HCEC 1CT (cell line): ENCODE measurements at places on chromosomes 6 and 20.

- no peak for DNase-seq
Measured at GRCh38 chr6:13513626-13514502, 26.5 kb upstream of the GFOD1 start.

DNA sequence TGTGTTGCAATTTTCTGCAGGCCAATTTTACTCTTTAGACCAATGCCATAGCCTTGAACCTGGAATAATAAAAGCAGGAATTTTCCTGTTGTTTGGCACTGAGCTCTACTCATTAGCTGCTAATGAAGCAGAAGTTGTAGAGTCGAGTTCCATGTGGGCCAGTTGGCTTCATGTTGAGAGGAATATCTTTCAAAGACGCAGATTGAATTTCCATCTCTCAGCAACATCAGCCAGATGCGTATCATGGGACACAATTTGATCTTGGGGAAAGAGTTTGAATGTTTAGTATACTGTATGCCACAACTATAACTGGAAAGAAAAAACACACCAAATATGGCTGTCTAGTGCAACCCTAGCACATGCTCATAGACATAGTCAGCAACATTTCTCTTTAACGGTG is 259.6 kb downstream of the BCKDHB start:
- DNase-seq, result no peak

DNA sequence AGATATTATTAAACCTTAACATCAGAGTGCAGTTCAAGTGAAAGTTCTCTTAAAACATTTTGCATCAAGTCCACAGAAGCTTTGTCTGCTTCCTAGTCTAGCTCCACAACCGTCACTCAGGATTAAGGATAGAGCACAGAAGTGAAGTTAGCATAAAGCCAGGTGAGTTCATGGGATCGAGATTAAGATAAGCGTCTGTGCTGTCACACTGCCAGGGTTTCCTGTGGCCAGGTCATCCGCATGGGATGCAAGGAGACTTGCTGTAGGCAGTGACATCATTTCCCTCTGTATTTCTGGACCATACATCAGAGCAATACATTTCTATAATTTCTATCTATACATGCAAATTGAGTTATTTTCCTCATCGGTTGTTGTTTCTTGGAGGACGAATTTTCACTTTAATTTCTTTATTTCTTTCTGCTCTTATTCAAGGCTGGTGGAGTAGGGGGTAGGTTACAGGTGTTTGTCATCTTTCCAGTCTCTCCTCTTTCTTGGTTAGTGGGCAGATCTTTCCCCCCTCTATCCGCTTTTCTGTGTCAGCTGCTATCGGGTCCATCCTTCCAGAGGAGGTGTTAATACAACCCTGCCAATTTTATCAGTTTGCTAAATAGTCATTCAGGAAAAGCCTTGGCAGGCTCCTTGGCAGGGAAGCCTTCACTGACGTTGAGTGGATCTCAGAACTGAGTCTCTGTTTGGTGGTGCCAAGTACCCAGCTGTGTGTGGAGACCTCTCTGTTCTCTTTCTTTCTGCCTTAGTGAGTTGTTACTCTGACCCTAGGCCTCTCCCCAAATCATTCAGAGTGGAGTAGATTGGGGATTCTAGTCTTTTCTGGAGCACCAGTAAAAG is 307.6 kb upstream of the MAP3K7 start:
- DNase-seq, result no peak

GRCh38 chr6:35601331-35602132 is 87.2 kb downstream of the FKBP5 start:
- peak; percentile 93 for DNase-seq

DNA sequence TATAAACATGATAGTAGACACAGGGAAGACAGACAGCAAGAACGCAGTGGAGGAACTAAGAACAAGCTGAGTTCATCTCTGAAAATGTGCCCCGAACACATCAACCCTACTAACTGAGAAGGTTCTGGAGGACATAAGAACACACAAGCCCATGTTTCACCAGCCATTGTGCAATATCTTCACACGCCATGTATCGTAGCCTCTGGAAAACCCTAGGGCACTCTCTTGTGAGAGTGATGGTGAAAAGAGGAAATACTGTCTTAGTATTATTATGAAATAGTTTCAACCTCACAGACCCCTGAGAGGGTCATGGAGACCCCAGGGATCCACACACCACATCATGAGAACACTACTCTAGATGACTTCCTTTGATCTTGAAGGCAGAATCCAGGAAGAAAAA is 26.1 kb upstream of the FOXF2 start:
- DNase-seq, result no peak

GRCh38 chr6:153832543-153832942 is 206.5 kb upstream of the OPRM1 start:
- DNase-seq, result no peak

- no peak for DNase-seq
Measured at GRCh38 chr6:134474955-134475354, 157.0 kb upstream of the SGK1 start.

DNA sequence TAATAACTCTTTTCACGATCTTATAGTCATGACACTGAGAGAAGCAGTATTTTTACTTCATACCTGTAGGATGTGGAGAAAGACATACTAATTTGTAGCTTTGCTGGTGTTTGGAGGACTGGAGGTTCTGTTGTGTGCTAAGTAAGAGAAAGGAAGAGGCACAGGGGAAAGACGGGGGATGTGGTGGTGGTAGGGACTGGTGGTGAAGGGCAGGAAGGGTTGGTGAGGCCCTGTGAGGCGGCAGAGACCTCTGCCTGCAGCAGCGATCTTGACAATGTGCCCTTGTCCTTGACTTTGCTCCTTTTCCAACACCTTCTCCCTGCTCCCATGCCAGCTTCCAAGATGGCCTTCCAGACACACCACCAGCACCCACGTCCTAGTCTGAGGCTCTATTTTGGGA is 32.6 kb upstream of the MPC1 start:
- no peak for DNase-seq

GRCh38 chr6:167706313-167707109 is 120.2 kb upstream of the AFDN start:
- DNase-seq, result no peak

DNA sequence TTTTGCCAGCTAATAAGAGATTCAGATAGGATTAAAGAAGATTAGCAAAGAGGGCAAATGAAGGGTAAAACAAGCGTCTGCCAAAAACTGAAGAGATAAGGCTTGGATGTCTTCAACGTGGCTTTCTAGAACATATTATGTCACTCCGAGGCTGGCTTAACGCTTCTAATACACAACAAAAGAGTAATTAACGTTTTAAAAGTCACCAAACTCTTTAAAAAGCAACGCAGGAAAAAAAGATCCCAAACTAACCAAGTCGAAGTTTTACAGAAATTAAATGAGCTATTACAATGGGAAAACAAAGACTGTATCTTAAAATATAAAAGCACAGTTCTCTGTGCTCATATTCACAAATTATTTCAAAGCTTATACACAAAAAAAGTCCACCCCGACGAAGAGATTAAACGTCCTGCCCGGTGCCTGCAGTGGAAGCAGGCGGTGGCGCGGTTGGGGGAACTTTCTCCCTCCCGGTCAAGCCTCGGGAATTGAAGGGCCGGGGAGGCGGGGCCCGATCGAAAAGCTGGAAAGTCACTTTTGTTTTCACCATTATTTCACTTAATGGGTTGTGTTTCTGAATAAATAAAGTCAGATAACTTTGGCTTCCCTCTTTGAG is 1.2 kb downstream of the MAK start:
- peak; percentile 13 for DNase-seq

GRCh38 chr6:112007805-112008204 is 46.1 kb upstream of the CCN6 start:
- DNase-seq, result peak; percentile 39

DNA sequence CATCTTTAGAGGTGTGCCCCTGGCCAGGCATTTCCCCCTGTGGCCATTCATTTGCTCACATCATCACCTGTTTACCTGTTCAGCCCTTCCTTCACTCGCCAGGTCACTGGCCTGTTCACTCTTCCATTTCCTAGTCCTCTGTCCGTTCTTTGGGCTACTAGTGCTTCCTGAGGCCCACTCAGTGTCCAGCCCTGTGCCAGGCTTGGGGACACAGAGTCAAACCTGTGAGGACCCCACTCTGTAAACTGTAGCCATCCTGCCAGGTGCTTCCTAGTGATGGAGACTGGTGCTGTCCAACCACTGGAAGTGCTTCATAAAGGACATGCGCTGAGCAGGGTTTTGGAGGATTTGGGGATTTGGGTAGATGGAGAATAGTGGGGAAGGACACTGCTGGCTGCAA is 3.5 kb downstream of the DLGAP4 start:
- DNase-seq, result no peak

DNA sequence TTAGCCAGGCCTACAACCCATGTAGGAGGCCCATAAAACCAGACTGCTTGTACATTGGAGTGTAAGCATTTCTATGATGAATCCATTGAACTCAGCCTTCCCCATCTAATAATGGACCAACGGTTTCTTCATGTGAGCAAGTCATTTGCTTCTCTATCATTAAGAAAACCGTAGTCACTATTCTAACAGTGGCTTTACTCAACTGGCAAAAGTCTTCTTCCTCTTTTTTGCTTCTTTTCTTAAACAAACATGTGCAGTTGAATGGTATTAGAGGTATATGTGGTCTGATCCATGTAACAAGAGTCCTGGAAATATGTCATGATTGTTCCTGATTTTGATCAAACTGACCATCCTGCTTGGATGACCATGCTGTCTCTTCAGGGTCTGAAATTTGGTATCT is 132.4 kb upstream of the STXBP5 start:
- DNase-seq, result no peak

DNA sequence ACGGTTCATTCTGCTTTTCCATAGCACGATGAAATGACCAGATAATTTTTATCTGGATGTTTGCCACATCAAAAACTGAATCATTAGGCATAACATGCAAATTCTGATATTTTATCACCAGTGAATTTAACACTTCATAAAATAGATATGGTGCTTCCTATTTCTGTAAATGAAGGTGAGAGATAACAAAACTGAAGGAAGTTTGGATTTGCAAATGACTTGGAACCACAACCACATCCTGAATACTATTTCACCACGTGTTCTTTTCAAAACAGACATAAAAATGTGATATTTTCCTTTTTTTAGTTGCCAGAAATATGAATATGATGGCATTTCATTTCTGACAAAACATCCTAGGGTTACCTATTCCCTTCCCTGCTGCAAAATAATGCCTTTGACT is 146.1 kb downstream of the EDN1 start:
- no peak for DNase-seq

GRCh38 chr6:19723545-19723944 is 113.6 kb upstream of the ID4 start:
- peak; percentile 90 for DNase-seq

GRCh38 chr20:38700141-38700540 is 24.1 kb upstream of the SLC32A1 start:
- no peak for DNase-seq

DNA sequence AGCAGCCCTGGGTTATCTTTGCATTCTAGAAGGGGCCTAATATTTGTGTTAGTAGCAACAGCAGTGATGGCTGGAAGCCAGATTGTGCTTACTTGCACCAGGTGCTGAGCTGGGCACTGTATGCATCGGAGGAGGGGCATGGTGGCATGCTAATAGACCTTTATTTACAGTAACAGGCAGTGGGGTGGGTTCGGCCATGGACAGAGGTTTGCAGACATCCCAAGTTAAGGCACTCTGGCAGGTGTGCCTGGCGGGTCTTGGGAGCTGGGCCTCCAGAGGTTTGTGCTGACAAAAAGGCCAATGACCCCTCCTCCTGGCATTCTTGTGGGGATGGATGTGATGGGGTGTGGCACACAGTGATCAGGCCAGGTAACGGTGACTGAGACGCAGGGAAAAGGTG is 39.0 kb upstream of the CD93 start:
- no peak for DNase-seq

GRCh38 chr20:18272451-18272850 is 15.9 kb upstream of the ZNF133 start:
- DNase-seq, result no peak

GRCh38 chr6:12608016-12608860 is 108.3 kb upstream of the PHACTR1 start:
- peak; percentile 37 for DNase-seq

DNA sequence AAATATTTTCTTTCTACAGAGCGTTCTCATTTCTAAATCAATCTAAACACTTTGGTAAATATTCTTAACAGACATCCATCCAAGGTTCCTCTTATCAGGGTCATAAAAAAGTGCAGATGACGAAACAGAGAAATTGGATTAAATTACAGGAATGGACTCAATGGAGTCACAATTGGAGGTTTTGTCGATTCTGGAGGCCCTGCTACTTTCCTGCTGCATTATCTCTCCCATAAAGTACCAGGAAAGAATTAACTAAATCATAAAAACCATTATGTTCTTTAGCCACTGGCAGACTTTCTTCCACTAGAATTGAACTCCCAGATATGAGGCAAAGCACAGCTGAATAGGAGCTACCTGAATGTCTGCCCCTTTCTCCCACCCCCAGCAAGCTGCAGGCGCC is 610.6 kb downstream of the HDGFL1 start:
- DNase-seq, result no peak

GRCh38 chr6:16769986-16770376 is 8.7 kb upstream of the ATXN1 start:
- DNase-seq, result peak; percentile 95

GRCh38 chr20:57439432-57439831 is 48.2 kb downstream of the RBM38 start:
- no peak for DNase-seq

- peak; percentile 7 for DNase-seq
Measured at GRCh38 chr6:20770773-20771172, 236.5 kb downstream of the CDKAL1 start.

GRCh38 chr20:63442100-63442493 is 30.4 kb downstream of the KCNQ2 start:
- peak; percentile 26 for DNase-seq
